ENCODE measurements at places on chromosomes 5 and 9.

GRCh38 chr5:149728303-149728702, 1.8 kb upstream of the PPARGC1B start:
- no peak for DNase-seq

GRCh38 chr5:94754824-94755223, 136.4 kb downstream of the SLF1 start:
- DNase-seq, result no peak

- no peak for DNase-seq
Measured at GRCh38 chr5:143440448-143441115, 37.1 kb upstream of the NR3C1 start.

GRCh38 chr9:134991808-134992754, 74.4 kb upstream of the FCN1 start:
- DNase-seq, result no peak

DNA sequence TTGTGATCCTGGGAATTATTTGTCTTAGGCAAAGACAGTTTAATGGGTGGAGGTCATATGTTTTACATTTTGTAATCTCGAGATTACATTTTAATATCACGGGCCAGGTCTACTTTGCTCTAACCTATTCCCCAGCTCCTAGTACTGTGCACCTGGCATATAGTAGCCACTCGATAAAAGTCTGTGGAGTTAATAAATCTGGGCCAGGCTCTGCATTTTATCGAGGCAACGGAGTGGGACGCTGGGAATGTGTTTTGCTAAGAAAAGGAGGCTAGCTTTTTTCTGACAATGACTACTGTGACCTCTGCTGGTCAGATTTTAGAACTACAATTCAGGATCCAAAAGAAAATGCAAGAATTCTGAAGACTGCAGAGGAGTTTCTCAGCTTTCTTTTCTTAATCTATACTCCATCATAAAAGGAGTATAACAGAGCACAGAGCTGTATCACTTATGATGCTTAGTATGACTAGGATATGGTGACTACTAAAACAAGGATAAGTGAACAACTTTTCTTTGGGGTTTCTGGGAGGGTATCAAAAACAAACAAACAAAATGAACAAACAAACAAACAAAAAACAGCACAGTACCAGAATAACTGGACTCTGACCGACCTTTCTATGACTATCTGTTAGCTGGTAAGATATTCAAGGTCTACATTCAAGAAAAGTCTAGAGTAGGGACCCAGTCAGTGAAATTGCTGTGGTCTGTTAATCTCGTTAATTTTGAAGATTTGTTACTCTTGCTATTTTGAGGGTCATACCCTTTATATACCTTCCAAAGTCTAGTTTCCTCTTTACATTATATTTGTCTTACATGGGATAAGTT, 46.1 kb upstream of the CER1 start:
- no peak for DNase-seq

DNA sequence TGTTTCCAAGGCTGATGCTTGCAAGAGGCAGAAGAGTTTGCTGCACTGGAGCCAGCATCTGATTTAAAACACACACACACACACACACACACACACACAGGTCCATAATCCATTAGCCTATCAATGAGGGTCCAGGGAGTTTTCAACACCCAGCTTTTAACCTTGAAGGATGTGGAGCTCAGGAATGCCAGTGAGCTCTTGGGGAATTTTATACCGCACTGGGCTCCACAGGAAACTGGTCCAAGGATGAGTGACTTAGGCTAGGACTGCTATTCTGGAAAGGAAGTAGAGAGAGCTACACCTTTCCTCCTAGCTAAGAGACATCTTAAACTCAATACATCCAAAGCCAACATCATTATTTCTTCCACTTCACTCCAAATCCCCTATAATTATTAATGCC, 942 bp upstream of the NRG2 start:
- no peak for DNase-seq

GRCh38 chr5:57174128-57174889, 450 bp downstream of the GPBP1 start:
- peak; percentile 11 for DNase-seq
